Parietal lobe (tissue), 2 donors: ENCODE measurements at places on chromosomes 16 and 17. TPM values are rescaled to one million over a fixed set of nuclear protein-coding genes. Genes with fewer than 3 reads are reported as not detected.

ADAD2 gene
- total RNA-seq: not detected

CPNE7 gene
- total RNA-seq: 13.5 TPM

KRT25 gene
- total RNA-seq: not detected

CRK gene
- 97.0 TPM for total RNA-seq

C16orf86 gene
- 1.3 TPM for total RNA-seq

KRTAP3-2 gene
- total RNA-seq: not detected

FZD2 gene
- 7.2 TPM for total RNA-seq

WWOX gene
- 31.9 TPM for total RNA-seq

HASPIN gene
- total RNA-seq: 1.3 TPM

MILR1 gene
- 1.6 TPM for total RNA-seq

TPSG1 gene
- total RNA-seq: not detected

CEP20 gene
- 22.2 TPM for total RNA-seq

NIP7 gene
- total RNA-seq: 13.8 TPM

KRTAP2-3 gene
- total RNA-seq: not detected

ZDHHC1 gene
- 5.0 TPM for total RNA-seq

PIRT gene
- total RNA-seq: 0.63 TPM

AHSP gene
- 45.7 TPM for total RNA-seq

TERB1 gene
- not detected for total RNA-seq

ACSM5 gene
- 0.31 TPM for total RNA-seq

DHRS7C gene
- total RNA-seq: not detected

FBXL16 gene
- total RNA-seq: 10.6 TPM

SBK1 gene
- total RNA-seq: 39.8 TPM

ZPBP2 gene
- total RNA-seq: not detected

RNF227 gene
- 7.5 TPM for total RNA-seq

NTN1 gene
- total RNA-seq: 4.7 TPM

ST6GALNAC1 gene
- 3.1 TPM for total RNA-seq

CCL18 gene
- total RNA-seq: not detected

MAP1LC3B gene
- total RNA-seq: 33.2 TPM

CEP295NL gene
- 6.3 TPM for total RNA-seq

CDH3 gene
- total RNA-seq: 10.6 TPM

PDE6G gene
- total RNA-seq: not detected

SECTM1 gene
- not detected for total RNA-seq

DECR2 gene
- total RNA-seq: 12.5 TPM

WFIKKN1 gene
- 1.3 TPM for total RNA-seq

CD300E gene
- total RNA-seq: not detected

PAM16 gene
- total RNA-seq: 21.0 TPM

CMTM2 gene
- total RNA-seq: not detected

GH1 gene
- total RNA-seq: not detected

CIBAR2 gene
- total RNA-seq: not detected

SLC16A3 gene
- total RNA-seq: 2.8 TPM
